ENCODE measurements at places on chromosomes 11 and 22.

GRCh38 chr11:1226226-1226985 lies 3.5 kb downstream of the MUC5B start:
- no peak for DNase-seq

DNA sequence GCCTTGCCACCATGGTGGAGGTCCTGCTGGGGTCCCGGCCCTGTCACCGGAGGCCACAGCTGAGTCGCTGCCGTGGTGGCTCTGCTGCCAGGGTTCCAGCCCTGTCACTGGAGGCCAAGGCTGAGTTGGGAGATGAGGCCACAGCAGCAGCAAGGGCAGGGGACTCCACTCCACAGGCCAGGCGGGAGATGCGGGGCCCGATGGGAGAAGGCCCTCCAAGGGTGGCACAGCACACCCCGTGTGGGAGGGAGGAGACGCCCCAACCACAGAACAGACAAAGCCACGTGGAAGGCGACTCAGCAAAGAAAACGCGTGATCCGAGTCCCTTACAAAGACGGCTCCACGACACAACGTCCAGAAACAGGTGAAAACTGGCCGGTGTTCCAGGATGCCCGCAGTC lies 159.3 kb downstream of the BRD1 start:
- no peak for DNase-seq

GRCh38 chr11:117117681-117118080 lies 19.5 kb upstream of the SIK3 start:
- DNase-seq: no peak

DNA sequence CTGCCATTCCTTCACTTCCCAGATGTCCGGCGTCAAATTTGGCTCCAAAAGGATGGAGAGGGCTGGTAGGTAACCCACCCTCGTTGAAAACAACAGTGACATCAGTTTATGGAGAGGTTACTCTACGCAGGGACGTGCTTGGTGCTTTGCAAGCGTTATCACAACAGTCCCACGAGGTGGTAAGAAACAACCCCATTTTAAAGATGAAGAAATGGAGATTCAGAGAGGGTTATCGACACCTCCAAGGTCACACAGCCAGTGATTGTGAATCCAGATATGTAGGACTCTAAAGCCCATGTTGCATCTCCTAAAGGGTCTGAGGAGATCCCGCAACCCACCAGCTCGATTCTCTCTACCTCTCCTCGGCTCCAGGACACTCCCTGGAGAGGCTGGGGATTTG lies 773 bp downstream of the MIAT start:
- DNase-seq: no peak

DNA sequence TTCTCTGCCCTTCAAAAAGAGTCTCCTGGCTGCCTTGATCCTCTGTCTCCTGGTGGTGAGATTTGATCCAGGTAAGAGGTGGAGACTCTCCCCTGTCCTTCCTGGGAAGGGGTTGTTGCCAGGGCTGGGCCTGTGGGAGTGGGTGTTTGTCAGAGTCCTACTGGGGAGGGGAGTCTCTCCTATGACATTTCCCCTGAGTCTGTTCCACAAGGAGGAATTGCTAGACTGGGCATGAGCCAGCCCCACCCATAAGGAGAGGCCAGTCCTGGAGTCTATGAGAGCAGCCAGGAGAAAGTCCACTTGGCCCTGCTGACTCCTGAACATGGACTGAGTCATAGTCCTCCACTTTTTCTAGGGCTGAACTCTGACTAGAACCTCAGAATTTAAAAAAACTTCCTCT lies 7.4 kb downstream of the PEX26 start:
- no peak for DNase-seq

DNA sequence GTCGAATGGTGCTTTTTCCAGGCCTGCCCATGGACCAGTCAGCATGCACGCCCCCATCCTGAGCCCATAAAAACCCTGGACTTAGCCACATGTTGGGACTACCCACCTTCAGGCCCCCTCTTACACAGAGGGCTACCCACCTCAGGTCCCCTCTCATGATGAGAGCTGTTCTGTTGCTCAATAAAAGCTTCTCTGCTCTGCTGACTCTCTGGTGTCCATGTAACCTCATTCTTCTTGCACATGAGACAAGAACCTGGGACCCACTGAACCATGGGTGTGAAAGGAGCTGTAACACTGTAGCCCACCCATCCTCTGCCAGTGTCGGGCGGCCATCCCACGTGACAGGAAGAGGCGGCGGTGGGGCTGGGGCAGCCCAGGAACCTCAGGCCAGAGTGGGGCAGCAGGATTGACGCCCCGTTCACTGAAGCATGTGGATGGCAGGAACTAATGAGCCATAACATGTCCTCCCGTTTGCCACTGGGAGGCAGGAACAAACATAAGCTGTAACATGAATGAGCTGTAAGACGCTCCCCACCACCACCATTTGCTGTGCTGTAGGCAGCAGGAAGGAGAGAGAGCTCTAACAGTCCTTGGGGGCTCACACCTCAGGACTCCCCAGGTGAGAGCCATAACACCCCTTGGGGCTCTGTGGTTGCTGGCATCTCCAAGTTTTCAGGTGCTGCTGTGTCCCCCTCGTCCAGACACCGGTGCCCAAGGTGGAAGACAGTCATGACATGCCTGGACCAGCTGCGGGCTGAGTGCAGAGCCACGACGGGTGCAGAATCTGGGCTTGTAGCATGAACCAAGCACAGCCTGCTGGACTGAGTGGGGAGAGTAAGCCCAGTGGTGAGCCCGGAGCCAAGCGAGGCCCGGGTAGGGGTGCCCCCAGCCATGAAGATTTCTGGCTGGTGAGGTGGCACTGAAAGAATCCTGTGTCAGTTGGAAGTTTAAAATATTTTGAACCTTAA lies 69.4 kb downstream of the MCHR1 start:
- no peak for DNase-seq

GRCh38 chr22:26544489-26544888 lies 32.2 kb upstream of the TFIP11 start:
- DNase-seq: no peak

GRCh38 chr22:44542561-44543222 lies 44.7 kb upstream of the RTL6 start:
- no peak for DNase-seq

DNA sequence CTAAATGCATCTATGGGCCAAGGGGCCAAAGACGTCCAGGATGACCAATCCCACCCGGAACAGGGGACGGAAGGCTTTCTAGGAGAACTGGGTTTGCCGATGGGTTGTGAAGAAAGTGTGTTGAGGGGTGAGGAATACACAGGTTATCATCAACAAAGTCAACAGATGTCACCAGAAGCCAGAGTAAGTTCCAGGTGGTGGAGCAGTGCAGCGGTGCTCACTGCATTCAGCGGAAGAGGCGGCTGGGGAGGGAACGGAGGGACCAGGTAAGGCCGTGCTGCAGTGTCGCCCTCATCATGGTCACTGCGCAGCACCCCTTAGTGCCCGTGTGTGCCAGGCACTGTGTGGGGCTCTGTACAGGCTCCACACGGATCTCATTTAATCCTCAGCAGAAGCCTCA lies 176.0 kb downstream of the EFCAB6 start:
- no peak for DNase-seq

GRCh38 chr22:37223965-37224551 lies 11.8 kb upstream of the SSTR3 start:
- DNase-seq: no peak

- DNase-seq: no peak
Measured at GRCh38 chr11:116371146-116371545, 401.6 kb downstream of the BUD13 start.

- no peak for DNase-seq
Measured at GRCh38 chr11:77501758-77502157, 27.9 kb upstream of the PAK1 start.

DNA sequence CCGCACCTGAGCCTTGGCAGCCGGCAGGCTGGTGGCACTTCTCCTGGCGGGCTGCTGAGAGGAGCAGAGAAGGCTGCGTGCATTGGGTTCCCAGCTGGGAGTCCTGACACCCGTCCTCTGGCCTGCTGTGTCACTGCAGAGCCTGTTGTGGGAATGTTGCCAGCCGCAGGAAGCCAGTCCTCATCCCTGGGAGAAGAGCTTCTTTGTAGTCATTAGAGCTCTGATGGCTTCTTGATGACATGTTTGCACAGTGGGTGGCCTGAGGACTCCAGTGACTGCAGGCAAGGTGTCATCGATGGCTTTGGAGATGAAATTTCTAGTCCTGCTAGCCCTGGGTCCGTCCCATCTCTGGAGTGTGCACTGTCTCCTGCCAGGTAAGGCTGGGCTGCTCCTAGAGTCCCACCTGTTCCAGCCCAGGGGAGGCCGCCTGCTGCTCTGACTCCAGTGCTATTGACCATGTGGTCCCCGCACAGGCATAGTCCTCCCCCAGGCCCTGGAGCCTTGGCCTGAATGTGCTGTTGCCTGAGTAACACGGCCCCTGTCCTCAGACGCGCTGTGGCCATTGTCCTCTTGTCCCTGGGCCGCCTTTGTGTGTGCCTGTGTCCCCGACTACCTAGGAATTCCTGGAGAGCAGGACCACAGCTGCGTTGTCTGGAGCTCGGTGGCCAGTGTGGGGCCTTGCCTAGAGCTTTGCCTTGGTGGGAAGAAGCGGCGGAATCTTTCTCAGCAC lies 129.2 kb downstream of the CACNA1I start:
- no peak for DNase-seq

- DNase-seq: peak; percentile 88
Measured at GRCh38 chr11:96213500-96213899, 129.5 kb downstream of the MAML2 start.

DNA sequence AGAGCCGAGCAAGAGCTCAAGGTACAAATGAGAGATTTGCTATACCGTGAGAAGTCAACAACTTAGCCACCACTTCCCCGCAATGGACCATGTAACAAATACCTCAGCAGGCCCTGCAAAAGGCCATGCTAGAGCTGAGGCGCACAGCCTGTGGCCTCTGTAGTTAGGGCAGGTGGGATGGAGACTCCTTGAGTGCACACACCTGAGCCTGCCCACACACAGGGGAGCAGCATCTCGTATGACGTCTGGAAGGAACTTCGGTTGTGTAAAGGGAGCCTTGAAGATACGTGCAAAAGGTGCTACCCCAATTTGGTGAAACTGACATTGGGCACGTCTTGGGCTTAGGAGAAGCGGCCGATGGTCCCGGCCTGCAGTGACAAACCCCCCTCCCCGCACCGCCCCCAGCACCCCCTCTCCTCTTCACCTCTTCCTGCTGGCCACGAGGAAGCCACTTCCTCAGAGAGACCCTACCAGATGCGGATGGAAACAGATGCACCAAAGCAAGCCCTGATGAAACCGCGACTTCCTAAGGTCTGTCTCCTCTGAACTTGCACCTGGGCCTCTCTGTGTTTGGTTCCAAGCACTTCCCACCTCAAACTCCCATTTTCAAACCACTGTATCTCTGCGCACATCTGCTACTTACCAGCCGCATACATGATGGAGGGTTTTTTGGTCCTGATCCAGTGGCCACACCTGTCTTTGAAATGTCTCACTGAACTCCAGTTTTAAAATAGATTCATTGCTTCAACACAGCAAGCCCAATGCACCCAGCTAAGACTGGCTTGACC lies 10.6 kb downstream of the CDPF1 start:
- no peak for DNase-seq
